ENCODE measurements at places on chromosomes 2 and 18.

DNA sequence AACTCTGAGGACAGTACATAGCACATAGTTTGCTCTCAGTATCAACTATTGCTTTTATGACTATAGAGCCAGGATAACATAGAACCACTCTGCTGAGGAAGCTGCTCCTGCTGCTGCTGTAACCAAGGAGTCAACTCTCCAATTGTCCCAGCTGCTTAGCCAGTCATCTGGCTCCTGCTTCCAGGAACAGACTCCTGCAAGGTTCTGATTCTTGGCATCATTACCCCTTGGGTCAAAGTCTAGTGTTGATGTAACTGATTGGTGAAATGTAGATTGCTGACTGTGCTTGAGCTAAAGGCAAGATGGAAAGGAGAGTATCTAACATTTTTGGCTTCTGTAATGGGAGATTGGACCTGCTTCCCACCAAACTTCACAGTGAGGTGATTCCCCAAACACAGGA, 261.9 kb upstream of the FSHR start:
- DNase-seq = no peak

- DNase-seq = no peak
Measured at GRCh38 chr2:240811346-240812300, 8.4 kb downstream of the KIF1A start.

- no peak for DNase-seq
Measured at GRCh38 chr2:74045454-74045853, 60.7 kb downstream of the TET3 start.

- no peak for DNase-seq
Measured at GRCh38 chr2:160477032-160477431, 16.6 kb downstream of the RBMS1 start.

DNA sequence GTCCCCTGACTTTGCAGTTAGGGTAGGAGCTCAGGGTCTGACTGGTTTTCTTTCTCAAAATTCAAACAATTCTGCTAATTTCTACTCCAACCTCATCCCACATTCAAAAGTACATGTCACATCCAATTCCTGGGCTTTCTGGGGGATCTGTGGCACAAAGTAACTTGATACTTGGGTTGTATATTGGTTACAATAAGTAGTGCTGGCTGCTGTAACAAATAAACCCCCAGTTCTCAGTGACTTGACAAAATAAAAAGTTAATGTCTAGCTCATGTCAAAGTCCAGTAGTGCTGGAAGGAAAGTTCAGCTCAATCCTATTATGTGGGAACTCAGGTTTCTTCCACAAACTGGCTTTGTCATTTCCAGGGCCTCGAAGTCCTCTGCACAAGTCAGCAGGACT, 23.1 kb downstream of the LGALSL start:
- no peak for DNase-seq

GRCh38 chr2:219525533-219526232, 11.4 kb downstream of the ASIC4 start:
- DNase-seq = no peak

GRCh38 chr2:38751596-38752410, 642 bp upstream of the SRSF7 start:
- no peak for DNase-seq

- no peak for DNase-seq
Measured at GRCh38 chr18:79938196-79938595, 13.3 kb downstream of the SLC66A2 start.
